ENCODE measurements at places on chromosomes 12 and 14.

- peak; percentile 35 for DNase-seq
Observed at GRCh38 chr14:34722723-34723545, 8.5 kb upstream of the CFL2 start.

- no peak for DNase-seq
Observed at GRCh38 chr12:105644770-105645169, 314.3 kb downstream of the C12orf75 start.

- no peak for DNase-seq
Observed at GRCh38 chr12:18926188-18926587, 188.3 kb downstream of the CAPZA3 start.

DNA sequence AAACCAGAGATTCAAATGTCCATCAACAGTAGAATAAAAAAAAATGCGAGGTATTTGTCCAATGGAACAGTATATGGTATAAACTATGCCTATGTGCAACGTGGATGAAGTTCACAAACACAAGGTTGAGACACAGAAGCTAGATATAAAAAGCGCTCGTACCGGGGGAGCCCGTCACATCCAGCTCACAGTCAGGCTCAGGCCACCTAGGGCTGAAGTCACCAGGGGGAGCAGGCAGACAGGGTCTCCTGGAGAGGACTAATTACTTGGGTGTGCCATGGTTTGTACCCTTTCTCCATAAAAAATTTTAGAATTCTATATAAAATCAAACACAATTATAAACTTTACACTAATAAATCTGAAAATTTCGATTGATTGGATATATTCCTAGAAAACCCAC is 13.6 kb downstream of the AHNAK2 start:
- no peak for DNase-seq

GRCh38 chr14:96084796-96085195 is 45.6 kb downstream of the C14orf132 start:
- DNase-seq: no peak

GRCh38 chr12:40105265-40105514 is 691 bp downstream of the SLC2A13 start:
- DNase-seq: no peak

DNA sequence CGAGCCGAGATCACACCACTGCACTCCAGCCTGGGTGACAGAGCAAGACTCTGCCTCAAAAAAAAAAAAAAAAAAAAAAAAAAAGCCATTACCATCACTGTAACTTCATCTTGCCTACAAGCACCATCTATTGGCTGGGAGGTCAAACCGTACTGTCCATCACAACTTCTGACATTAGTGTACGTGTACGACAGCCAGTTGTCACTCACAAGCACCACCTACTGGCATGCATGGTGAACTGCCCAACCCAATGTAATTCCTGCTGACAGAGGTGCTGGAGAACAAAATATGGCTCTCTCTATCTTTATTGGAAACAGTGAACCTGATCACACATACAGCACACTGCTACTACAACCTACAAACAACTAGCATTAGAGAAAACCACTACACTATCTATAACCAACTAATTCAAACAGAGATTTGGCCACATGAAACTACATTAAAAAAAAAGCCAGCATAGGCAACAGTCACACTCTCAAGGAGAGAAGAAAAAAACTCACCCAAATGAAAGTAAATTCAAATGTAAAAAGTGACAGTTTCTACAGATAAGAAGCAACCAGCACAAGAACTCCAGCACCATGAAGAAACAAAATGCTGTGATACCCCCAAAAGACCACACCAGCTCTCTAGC is 82.3 kb downstream of the PUS7L start:
- peak; percentile 35 for DNase-seq

GRCh38 chr14:101521978-101522377 is 39.3 kb upstream of the DIO3 start:
- DNase-seq: no peak

- DNase-seq: no peak
Observed at GRCh38 chr12:124148481-124149273, 146.2 kb upstream of the RFLNA start.

- DNase-seq: peak; percentile 17
Observed at GRCh38 chr14:36021591-36022320, 154.8 kb downstream of the PTCSC3 start.

GRCh38 chr14:73788701-73789551 is 62.7 kb upstream of the PTGR2 start:
- DNase-seq: no peak

DNA sequence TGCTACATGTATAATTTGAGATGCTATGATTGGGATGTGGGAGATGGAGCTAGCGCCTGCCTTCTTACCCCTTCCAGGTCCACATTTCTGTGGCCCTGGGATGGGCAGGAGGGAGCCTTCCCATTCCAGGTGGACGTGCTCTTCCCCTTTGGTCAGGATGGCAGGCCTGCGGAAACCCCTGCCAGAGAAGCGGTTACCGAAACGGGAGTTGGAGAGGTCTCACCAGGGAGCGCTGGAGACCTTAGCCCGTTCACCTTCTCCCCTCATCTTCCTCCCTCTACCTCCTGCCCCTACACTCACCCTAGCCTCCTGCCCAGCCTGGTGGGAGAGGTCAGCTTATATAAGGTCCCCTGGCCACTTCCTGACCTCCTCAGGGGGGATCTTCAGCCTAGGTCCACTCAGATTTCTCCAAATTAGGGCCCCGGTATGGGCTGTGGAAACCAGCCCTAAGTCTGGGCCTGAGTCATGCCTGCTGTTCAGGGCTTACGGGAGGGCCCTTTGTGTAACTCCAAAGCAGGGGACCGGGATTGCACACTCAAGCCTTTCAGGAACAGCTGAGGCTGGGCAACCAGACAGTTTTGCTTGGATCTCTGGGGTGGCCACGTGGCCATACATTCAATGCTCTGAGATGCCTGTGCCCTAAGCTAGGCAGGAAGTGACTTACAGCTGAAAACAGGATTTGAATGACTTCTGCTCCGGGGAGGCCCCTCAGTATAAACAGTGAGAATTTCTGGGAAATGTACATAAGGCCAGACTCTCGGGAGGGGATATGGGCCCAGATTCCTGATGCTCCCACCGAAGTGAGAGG is 10.2 kb upstream of the MEG3 start:
- no peak for DNase-seq

GRCh38 chr14:75911883-75912282 is 69.9 kb downstream of the TGFB3 start:
- no peak for DNase-seq

GRCh38 chr12:67637718-67638117 is 10.8 kb upstream of the DYRK2 start:
- DNase-seq: no peak

DNA sequence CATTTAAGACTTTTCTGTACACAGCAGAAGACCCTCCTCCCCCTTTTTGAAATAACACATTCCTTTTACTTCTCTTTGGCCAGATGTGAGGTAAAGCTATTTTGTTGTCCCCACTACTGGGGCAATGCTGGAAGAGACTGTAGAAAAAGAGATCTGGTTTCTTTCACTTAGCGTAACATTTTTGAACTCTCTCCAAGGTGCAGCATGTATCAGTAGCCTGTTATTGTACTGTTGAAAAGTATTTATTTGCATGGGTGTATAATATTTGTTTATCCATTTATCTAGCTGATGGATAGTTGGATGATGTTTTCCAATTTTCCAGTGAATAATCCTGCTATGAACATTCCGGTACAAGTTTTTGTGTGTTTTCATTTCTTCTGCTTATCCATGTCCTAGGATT is 335.2 kb downstream of the SOX5 start:
- DNase-seq: no peak

DNA sequence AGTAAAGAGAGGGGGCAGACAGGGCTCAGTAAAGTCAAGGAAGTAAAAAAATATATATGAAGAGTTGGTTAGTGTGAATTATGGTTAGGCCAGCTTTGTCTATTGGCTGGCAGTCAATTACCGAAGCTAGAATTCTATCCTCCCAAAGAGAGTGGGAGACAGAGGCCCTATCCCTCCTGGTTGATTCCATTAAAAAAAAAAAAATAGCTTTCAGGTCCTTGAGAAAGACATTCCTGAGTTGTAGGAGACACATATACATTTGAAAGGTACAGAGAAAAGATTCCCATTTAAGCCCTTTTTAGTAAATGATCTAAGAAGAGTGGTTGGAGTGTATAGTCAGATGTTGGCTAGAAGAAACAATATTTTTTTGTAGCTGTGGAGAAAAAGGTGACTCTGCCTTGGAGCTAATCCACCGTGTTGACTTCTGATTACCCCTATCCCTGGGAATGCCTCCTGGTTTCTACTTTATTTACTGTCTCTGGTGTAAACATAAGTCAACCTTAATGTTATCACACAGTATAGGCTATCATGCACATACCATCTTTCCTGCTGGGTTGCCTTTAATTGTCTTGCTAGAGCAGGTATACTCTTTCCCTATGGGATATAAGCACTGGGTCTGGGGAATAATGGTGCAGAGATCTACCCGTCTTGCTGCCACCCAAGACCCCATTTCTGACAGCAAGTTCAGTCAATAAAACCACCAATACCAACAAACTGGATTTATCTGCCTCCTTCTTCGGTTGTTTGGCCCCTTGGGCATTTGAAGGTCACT is 859.9 kb upstream of the ATXN7L3B start:
- no peak for DNase-seq

DNA sequence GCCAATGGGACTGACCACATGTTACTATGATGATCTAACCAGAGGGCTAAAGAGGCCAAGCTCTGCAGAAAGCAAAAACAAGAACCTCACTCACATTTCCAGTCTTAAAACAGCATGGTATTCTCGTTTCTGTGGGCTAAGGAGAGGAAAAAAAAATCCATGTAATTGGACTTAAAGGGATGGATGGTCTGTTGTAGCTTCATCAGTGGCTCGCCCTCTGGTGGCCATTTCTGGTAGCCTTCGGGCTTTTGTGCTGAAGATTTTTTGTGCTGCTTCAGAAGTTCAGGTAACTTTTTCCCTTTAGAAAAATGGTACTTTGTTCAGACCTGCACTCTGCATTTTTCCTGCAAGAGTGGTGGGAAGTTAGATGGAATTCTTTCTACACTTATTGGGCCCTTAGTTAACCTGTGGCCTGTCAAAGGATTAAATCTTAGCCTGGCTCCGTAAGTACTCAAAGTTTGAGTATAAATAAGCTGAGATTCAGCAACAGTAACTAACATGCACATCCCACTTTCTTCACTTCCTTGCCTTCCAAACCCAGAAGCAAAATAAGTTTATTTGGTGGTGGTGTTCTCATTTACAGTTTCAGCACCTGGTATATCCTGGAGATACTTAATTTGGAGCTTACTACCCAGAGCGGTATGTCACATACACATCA is 22.3 kb downstream of the DCAF4 start:
- DNase-seq: peak; percentile 52

GRCh38 chr12:3928538-3929184 is 55.5 kb upstream of the PARP11 start:
- DNase-seq: no peak

GRCh38 chr12:6757028-6757690 is 4.2 kb upstream of the MLF2 start:
- DNase-seq: no peak

- DNase-seq: peak; percentile 54
Observed at GRCh38 chr14:102317564-102318248, 1.8 kb upstream of the ZNF839 start.

DNA sequence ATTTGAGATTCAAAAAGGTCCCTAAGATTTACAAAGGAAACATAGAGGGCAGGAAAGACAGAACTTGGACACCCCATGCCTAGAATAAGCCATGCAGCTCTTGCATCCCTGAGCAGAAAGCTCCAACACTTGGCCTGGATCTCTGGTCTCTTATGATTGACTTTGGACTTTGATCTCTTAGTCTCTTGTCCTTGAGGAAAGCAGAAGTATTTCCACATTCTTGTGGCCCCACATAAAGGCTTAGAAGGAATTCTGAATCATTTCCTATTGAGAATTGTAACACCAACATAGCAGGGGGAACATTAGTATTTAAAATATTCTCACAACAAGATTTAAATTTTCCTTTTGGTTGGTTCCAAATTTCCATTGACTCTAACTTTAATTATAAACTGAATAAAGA is 283.7 kb upstream of the PRKD1 start:
- DNase-seq: no peak

GRCh38 chr14:21428930-21429329 is 27.0 kb downstream of the CHD8 start:
- no peak for DNase-seq

DNA sequence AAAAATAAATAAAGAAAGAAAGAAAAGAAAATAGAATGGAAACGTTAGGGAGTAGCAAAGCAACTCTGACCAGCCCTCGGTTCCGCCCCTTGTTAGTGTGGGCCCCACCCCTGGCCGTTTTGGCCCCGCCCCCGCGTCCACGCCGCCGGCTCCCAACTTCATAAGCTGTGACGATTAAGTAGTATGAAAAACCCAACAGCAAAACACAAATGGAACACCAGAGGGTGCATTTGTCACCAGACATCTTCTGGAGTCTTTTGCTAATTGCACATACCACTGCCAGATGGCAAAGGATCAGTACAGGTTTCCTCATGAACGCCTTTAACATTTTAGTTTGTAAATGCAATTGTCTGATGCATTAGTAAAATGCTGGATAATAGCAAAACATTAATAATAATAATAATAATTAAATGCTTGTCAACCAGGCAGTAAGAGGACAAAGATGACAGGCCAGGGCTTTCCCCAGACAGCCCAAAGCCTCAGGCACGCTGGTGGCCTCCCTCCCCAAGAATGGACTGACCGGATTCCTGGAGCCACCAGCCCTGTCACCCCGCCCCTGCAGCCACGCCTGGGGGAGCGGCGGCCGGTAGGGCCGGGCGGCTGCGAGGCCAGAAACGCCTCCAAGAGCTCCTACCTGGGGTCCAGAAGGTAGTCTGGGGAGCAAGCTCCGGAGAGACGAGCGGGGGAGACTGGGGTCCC is 23.6 kb downstream of the HSP90AA1 start:
- peak; percentile 83 for DNase-seq

DNA sequence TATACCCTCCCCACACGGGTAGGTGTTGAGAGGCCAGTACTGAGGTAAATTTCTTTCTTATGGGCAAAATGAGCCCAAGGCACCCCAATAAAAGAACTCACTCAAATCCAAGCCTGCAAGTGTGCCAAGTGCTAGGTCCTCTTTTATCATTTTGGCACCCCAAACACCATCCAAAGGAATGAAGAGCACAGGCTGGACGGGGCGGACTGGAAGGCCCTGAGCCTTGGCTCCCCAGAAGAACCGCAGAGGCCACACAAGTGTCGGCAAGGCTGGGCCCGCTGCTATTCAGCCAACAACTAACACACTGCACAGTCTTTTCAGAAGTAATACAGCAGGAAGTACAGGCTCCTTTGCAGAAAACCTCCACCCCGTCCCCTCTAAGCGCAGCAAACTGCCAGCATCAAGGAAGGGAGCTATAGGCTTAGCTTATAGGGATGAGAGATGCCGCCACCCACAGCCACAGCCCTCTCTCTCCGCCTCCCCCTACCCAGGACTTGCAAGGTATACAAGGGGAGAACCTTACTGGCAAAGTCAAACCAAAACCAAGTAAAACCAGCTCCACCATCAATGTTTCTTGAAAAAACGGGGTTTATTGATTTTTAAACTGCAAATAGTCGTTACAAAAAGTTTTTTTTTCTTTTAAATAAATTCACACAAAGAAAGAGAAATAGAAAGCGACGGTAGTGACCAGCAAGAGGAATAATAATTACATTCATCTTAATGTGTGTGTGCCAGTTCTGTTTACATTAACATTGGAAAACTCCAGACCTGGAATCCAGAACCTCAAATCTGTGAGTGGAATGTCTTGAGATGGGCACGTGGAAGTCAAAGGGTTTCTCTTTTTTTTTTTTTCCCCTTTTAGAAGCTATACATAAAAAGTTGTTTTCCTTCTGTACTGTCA is 5.5 kb downstream of the ZFP36L1 start:
- peak; percentile 68 for DNase-seq

Data from activated CD4-positive, alpha-beta T cell treated with anti-CD3 and anti-CD28 coated beads, Interleukin-2, amount 50 U/mL, for 16 hours (primary cell).